ENCODE measurements at places on chromosomes 2 and 18. TPM values are rescaled to one million over a fixed set of nuclear protein-coding genes. Genes with fewer than 3 reads are reported as not detected.

DNA sequence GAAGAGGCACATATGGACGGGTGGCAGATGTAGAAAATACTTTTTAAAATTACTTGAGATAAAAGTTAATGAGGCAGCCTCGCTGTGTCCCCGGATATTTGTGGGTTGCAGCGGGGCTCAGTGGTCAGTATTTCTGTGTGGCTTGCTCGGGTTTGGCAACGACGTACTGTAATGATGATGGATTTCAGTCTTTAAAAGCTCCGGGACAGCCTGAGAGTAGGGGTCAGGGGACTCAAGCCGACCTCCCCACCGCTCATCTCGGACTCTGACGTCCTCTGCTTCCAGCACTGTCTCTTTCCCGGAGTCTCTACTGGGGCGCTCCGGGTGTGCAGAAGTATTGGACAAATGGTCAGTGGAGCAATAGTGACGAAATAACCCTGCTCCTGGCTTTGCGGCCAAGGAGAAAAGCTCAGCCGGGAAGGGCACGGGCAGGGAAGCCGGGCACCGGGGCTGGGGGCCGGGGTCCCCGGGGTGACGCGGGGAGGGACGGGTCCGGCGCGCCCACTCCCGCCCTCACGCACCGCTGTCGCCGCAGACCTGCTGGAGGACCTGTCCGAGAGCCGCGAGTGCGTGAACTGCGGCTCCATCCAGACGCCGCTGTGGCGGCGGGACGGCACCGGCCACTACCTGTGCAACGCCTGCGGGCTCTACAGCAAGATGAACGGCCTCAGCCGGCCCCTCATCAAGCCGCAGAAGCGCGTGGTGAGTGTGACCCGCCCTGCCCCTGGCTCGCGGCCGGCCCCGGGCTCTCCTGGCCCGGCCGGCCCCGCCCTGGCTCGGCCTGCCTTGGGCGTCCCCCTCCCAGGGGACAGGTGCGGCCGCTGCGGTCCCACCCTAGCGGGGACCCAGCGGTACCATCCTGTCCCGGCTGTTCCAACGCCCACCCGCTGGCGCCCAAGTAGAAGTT lies 7.3 kb downstream of the GATA6 start:
- no peak for DNase-seq

- no peak for DNase-seq
Observed at GRCh38 chr18:28793901-28794300, 617.0 kb upstream of the CDH2 start.

The SKA1 gene
- 0.10 TPM for total RNA-seq

The TFCP2L1 gene
- total RNA-seq: under 0.01 TPM

DNA sequence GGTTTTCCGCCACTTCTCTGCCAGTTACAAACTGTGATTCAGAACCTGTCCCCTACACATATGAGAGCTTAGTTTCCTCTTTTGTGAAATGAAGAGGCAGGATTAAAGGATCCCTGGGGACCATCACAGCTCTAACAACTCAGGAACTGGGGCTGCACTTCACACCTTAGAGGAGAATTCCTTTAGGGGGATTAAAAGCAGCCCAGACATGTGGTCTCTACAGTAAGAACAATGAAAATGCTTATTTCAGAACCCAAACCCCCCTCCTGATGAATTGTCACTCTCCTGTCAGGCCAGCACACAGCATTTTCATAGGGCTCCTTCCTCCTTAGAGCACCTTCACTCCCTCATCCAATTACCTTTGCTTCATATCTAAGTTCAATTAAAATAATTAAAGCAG lies 101.5 kb upstream of the NEDD4L start:
- DNase-seq: no peak

DNA sequence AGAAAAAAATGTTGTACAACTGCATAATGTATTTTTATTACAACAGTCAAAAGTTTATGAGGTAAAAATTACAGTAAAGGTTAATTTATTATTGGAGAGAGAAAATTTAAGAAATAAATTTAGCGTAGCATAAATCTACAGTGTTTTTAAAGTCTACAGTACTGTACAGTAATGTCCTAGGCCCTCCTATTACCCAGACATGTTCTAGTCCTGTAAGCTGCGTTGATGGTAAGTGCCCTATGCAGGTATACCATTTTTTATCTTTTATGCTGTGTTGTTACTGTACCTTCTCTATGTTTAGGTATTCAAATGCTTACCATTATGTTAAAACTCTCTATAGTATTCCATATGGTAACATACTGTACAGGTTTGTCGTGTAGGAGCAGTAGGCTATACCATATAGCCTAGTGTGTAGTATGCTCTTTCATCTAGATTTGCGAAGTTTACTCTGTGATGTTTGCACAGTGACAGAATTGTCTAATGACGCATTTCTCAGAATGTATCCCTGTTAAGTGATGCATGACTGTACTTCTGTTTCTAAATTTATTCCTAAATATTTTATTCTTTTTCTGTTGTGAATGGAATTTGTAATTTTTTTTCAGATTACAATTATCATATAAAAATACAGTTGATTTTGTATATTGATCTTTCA lies 24.5 kb downstream of the ABI2 start:
- DNase-seq: no peak

DNA sequence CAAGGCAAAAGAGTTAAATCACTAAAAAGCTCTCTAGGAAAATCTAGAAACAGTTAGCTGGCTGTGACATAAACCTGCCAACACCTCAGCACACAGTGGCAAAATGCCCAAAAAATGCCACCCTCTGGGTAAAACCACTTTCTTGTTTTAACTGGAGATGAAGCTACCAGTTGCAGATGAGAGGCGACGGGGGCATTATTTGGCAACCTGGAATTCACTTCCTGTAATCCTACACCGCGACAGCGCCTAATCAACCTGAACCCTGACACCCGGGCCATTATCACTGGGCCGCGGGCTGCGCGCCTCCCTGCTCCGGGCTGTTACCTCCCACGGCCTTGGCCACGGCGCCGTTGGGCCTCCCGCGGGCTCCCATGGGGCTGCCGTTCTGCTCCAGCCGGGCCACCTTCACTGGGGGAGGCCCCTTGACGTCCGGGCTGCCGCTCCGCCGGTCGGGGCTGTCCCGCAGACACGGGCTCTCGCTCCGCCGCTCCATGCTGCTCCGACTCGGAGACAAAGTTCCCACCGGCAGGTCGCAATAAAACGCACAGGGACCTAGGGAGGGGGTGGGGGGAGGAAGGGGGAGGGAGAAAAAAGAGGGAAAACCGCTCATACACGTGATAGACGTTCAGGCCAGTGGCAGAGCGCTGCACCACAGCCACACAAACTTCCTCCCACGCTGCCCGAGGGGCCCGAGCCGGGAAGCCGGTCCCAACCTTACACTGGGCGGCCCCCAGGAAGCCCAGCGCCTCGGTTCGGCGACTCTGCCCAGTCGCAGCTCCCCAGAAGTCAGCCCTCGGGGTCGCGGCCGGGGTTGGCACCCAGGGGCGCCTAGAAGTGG lies 2.0 kb downstream of the SATB2 start:
- peak; percentile 45 for DNase-seq

GRCh38 chr2:165535471-165535870 lies 66.0 kb downstream of the CSRNP3 start:
- DNase-seq: no peak

The CFAP65 gene
- total RNA-seq: 0.05 TPM

DNA sequence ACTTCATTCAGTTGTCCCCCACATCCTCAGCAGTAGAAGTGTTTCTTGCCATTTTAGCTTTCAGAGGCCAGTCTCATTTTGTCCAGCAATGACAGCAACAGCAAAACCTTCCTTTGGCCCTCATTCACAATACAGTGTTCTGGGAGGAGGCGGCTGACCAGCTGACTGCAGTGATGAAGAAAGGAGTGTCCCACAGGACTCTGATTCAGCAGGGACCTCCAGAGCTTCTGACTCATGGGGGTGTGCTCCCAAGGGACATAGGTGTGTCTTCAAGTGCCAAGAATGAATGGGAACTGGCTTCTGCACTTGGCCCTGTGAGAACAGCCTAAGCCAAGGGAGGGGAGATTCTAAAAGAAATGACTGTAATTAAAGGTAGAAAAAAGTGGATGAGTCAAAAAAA lies 147.0 kb upstream of the PELI1 start:
- DNase-seq: peak; percentile 56

The AQP12B gene
- not detected for total RNA-seq

DNA sequence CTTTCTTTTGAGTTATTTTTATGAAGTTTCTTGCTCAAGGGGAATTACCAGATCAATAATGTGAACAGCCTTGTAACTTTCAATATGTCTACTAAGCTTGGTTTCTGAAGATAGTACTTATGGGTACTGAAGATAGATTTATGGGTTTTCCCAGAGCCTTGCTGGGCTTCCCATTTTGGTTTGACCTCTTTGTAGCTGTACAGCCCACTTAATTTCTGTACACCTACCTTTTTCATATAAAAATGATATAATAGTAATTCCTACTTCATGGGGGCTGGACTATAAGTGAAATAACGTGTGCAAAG lies 22.2 kb downstream of the IL1R2 start:
- DNase-seq: no peak

The ARHGAP28 gene
- 17.8 TPM for total RNA-seq

- DNase-seq: no peak
Observed at GRCh38 chr2:150279686-150280085, 207.8 kb downstream of the RND3 start.

GRCh38 chr2:84912984-84913383 lies 7.5 kb downstream of the TMSB10 start:
- no peak for DNase-seq

DNA sequence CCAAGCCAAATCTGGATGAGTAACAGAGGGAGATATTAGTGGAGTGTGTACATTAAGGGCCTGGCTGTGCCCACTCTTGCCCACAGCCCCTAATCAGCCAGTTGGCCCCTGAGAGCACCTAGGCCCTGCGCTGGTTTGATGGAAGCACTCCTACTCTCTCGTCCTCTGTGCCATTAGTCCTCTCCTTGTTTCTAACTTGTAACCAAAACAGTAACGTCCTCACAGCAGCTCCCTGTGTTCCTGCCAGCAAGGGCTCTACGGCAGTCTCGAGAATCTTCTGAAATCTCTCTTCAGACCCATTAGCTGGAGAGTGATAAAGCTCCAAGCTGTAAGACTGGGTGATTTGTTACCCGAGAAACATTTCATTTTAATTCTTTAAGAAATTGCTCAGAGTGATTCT lies 76.1 kb downstream of the LRRC30 start:
- DNase-seq: no peak

The CFAP221 gene
- not detected for total RNA-seq

The AP1S3 gene
- total RNA-seq: 0.11 TPM

DNA sequence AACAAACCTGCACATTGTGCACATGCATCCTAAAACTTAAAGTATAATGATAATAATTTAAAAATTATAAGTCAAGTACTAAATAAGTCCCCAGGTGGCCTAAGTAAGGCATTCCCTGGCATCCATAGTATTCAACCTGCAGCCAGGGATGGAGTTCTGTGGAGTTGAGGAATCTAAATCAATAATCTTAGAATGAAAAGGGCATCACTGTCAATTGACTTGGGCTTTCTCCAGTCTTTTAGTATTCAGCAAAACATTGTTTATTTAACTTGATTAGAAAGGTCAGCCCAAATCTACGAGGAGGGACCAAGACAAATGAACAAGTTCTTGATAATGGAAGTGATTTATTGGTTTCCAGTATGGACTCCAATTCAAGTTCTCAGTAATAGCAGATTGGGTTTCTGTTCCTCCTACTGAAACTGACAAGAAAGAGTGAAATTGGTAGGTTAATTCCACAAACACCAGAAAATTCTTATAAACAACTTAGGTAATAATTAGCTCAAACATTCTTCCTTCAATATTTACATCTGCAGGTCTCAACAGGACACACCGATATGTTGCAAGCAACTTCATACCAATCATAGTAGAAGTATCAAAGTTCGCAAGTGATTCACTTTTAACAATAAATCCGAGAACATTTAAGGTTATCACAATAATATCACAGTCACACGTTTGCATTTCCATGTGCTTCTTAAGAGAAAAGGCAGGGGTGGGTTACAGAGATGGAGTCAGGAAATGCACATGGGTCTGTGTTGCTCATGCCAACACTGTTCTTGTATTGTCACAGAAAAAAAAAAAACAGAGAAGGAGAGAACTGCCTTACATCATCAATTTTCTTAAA lies 51.7 kb upstream of the EHBP1 start:
- DNase-seq: no peak

- DNase-seq: no peak
Observed at GRCh38 chr2:3249476-3249962, 128.1 kb downstream of the EIPR1 start.

DNA sequence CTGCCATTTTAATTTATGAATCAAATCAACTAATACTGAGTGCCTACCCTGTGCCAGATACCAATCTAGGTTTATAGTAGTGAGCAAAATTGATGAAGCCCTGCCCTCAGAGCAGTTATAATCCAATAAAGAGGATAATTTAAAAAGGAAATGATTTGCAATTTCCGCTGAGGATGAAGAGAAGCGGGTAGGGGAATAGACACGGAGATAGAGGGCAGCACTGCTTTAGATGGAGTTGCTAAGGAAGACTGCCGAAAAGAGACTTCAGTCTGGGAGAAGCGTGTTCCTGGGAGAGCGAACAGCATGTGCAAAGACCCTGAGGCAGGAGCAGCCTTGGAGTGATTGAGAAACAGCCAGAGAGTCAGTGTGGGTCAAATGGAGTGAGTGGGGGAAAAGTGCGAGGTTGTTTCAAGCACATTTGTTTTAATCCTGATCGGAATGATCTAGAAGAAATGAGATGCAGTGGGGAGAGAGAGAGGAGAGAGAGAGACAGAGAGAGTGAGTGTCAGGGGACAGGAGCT lies 12.4 kb downstream of the LAMA3 start:
- DNase-seq: no peak

The EPB41L3 gene
- total RNA-seq: not detected

The POTEF gene
- total RNA-seq: not detected

DNA sequence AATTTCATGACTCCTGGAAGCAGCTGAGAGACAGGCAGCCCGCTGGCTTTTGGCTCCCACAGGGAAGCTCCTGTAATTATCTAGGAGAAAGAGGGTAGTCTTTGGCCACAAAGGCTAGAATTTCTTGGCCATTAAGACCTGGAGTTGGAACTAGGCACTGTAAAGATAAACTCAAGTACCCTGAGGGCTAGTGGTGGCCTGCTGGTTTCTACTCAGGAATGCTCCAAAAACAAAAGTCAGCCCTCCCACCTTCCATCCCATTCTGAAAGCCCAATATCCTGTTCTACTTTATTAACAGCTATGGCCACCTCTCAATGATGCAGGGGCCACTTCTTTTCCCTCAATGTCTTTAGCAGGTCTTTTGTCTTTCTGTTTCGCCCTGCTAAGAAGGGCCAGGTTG lies 34.0 kb upstream of the CYP26B1 start:
- DNase-seq: no peak

GRCh38 chr18:25239151-25239550 lies 112.8 kb downstream of the ZNF521 start:
- no peak for DNase-seq

- DNase-seq: no peak
Observed at GRCh38 chr18:63001861-63002260, 286.5 kb downstream of the PHLPP1 start.

DNA sequence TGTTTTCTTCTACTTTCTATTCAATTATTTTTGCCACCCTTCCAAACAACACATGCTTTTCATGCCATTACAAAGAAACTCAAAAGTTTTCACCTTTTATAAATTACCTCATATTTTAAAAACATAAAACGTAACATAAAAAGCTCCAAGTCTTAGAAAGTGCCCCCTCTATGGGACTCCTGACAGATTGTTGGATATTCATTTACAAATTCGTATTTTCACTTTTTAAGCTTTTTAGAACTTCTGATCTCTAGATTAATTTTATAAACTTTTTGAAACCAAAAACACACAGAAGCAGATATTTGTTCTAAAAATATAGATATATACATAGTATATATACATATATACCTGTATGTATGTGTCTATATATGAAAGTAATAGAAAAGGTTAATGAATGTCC lies 1.5 kb downstream of the COL5A2 start:
- DNase-seq: peak; percentile 49

- no peak for DNase-seq
Observed at GRCh38 chr2:167411367-167411766, 523.1 kb downstream of the XIRP2 start.
